ENCODE measurements at places on chromosomes 1 and 21.

DNA sequence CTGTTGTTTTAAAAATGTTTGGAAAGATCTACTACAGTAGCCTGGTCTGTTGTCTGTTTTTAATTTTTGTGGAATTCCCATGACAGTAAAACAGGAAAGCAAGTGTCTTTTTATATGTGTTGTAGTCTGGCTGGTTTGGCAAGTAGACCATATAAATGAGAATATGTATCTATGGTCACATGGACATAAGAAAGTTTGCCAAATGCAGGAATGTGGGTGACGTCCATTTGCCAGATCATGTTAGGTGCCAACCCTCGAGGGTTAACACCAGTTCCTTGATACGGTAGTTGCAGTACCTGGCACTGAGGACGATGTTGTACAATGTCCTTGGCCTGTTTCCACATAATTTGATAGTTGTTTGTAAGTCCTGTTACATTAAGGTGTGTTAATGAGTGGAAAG, 6.2 kb downstream of the DAP3 start:
- no peak for DNase-seq

DNA sequence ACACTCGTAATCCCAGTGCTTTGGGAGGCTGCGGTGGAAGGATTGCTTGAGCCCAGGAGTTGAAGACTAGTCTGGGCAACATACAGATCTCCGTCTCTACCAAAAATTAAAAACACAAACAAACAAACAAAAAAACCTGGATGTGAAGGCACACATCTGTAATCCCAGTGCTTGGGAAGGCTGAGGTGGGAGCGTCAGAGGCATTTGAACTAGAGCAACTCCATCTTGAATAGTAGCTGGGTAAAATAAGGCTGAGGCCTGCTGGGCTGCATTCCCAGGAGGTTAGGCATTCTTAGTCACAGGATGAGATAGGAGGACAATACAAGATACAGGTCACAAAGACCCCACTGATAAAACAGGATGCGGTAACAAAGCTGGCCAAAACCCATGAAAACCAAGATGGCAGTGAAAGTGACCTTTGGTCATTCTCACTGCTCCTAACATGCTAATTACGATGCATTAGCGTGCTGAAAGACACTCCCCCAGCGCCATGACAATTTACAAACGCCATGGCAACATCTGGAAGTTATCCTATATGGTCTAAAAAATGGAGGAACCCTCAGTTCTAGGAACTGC, 33.2 kb upstream of the RD3 start:
- no peak for DNase-seq

DNA sequence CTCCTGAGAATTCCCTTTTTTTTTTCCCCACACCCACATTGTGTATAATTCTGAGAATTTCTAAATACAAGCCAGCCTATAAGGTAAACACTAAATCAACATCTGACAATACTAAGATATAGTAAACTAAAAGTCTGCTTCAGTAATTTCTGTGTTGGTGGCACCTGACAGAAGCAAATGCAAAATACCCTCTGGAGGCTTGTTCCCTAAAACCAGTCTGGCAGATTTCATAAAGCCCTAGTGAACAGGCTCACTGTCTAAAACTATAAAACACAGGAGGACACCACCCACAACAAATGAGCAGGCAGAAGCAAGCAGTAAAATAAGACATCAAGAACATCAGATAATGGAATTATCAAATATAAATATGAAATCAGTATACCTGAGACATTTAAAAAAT, 11.5 kb downstream of the TRIM33 start:
- DNase-seq = no peak

DNA sequence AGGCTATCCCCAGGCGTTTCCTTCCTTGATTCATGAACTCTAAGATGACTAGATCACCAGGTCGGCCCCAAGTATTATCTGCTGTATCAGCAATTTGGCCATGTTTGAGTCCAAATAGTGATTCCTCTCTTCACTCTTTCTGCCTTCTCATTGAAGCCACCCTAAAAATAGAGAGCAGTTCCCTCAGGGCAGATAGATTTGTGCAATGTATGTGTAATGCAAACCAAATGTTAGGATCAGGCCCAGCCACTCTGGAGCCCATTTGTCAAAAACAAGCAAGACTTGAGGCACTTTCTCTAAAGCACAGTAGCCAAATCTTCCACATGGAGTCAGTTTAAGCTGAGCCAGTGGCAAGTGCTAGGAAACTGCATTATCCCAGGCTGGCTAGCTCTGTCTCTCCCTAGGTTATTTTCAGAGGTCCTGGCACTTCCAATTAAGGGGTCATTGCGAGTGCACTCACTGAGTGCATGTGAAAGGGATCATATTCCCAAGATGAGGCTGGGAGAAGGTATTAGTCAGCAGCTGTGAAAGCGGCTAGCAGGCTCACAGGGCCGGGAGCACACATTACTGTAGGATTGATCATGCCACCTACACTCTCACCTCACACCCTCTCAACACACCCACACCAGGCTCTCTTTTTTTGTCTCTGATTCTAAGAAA, 97.9 kb upstream of the RAB3GAP2 start:
- no peak for DNase-seq

GRCh38 chr1:199067483-199067882, 428.6 kb downstream of the PTPRC start:
- no peak for DNase-seq

DNA sequence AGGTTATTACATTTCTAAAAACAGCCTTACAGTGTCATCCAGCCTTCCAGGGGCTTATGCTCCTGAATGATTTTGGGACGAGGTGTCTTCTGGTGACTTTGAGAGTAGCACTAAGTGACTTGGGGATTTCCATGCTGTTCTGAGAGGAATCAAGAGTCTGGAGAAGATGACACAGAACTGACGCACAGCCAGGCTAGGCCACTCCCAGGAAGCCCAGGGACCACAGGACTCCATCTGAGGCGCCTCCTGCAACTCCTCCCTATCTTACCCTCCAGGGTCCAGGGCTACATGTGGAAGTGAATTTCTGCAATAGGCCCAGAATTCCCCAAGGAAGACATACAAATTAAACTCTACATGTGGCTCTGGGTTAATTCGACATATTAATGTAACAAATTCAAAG, 92.5 kb downstream of the SLC25A24 start:
- DNase-seq = peak; percentile 24

DNA sequence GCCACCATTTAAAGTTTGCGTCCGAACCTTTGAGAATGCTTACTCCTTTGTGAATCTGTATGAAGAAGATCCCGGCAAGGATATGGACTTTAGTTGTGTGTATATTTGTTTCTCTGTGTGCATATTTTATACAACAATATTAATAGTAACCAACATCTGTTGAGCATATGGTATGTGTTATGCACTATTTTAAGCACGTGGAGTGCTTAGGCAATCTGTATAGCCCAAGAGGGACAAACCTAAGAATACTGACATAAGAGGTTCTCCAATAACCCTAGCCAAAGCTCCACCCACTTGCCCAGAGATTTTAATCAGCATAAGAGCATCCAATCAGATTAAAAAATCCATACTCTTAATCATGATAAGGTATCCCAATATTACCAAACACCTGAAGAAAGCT, 92.7 kb downstream of the MAB21L3 start:
- no peak for DNase-seq

GRCh38 chr21:36768496-36768895, 69.6 kb downstream of the SIM2 start:
- DNase-seq = no peak

GRCh38 chr1:75870951-75871350, 61.3 kb downstream of the ASB17 start:
- DNase-seq = no peak

- no peak for DNase-seq
Measured at GRCh38 chr1:99659755-99660210, 13.9 kb downstream of the PALMD start.

GRCh38 chr1:248821641-248822040, 4.1 kb downstream of the SH3BP5L start:
- no peak for DNase-seq

GRCh38 chr1:104780470-104781078, 1030.9 kb downstream of the AMY1C start:
- DNase-seq = no peak

GRCh38 chr1:25615563-25616094, 962 bp upstream of the MAN1C1 start:
- DNase-seq = no peak

DNA sequence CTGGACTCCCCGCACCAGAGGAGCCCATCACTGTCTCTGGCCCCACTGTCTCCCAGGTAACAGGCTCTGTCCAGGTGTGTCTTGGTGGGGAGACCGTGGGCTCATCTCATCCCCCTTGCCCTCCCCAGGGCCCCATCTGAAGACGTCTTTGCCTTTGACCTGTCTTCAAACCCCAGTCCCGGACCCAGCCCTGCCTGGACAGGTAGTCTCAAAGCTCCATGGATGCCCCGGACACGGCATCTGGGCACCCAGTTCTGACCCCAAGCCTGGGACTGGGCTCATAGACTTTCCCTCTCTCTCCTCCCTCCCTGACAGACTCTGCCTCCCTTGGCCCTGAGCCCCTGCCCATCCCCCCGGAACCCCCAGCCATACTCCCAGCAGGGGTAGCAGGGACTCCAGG, 6.3 kb upstream of the CATSPER4 start:
- no peak for DNase-seq

- no peak for DNase-seq
Measured at GRCh38 chr1:21570885-21571284, 61.7 kb downstream of the ALPL start.

GRCh38 chr1:198598796-198599321, 40.0 kb upstream of the PTPRC start:
- no peak for DNase-seq

GRCh38 chr1:201436393-201436792, 14.9 kb upstream of the TNNI1 start:
- DNase-seq = no peak

GRCh38 chr1:58442114-58442513, 104.4 kb downstream of the OMA1 start:
- DNase-seq = no peak

DNA sequence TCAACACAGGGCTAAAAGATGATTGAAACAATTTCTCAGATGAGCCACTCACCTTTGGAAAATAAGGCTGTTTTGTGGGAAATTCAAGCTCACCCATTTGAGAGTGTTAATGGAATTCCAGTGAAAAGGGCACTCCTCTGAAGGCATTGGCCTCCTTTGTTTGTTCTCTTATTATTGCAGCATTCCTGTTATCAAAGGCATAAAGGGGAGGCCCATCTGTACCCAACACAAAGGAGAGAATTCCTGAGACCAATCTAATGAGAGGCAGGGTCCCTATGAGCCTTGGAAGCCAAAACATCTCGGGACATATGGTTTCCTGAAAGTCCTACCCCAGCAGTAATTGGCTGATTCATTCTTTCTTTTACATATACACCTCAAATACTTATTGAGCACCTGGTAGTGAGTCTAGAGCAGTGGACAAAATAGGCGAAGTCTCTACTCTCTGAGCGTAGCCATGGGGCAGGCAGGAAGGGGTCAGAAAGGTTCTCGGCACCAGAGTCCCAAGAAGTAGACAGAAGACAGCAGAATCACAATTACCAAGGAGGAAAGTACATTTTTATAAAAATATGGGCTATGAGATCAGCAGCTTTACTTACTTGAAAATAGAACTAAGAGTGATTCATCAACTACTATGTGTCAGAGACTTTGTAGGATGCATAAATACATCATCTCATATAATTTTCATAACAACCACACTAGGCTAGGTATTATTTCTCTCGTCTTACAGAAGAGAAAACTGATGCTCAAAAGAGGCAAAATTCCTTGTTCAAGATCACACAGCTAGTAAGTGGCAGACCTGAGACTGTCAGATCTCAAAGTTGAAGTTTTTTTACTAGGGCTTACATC, 218.7 kb downstream of the DAB1 start:
- DNase-seq = no peak

GRCh38 chr1:118201524-118201923, 16.5 kb upstream of the SPAG17 start:
- no peak for DNase-seq

GRCh38 chr1:229137271-229137670, 133.6 kb upstream of the RAB4A start:
- no peak for DNase-seq

- DNase-seq = no peak
Measured at GRCh38 chr1:2318314-2319278, 72.8 kb downstream of the MORN1 start.

DNA sequence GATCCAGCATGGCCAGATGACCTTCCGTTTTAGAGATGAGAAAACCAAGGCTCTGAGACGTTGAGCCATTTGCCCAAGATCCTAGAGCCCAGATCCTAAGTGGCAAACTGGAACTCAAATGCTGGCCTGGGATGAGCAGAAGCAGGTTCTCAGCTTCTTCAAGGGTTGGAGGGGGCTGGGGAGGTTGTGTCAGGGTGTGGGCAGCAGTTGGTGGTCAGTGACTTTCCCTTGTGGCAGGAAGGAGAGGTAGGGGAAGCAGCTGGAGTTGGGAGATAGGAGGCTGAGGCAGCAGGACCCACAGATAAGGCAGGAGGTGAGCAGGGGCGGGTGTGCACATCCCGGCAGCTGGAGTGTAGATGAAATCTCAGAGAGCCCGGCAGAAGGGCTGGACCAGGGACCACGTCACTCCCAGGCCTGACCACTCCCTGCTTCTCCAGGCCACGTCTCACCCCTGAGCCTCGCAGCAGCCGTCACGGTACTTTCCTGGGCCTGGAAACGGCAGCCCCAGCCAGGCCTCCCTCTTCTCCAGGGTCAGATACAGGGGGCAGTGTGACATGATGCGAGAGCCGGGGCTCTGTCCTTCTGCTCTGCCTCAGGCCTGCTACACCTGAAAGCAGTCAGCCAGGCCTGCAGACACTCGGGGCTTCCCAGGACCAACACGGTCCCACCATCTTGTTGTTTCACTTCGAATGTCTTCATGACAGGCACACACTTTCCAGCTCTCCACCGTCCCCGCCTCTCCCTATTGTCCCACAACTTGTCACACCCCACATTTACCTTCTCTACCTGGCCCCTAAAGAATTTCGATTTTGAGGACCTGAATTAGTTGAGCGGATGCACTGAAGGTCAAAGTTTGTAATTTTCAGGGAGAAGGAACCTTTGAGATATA, 11.5 kb upstream of the LAPTM5 start:
- DNase-seq = no peak

DNA sequence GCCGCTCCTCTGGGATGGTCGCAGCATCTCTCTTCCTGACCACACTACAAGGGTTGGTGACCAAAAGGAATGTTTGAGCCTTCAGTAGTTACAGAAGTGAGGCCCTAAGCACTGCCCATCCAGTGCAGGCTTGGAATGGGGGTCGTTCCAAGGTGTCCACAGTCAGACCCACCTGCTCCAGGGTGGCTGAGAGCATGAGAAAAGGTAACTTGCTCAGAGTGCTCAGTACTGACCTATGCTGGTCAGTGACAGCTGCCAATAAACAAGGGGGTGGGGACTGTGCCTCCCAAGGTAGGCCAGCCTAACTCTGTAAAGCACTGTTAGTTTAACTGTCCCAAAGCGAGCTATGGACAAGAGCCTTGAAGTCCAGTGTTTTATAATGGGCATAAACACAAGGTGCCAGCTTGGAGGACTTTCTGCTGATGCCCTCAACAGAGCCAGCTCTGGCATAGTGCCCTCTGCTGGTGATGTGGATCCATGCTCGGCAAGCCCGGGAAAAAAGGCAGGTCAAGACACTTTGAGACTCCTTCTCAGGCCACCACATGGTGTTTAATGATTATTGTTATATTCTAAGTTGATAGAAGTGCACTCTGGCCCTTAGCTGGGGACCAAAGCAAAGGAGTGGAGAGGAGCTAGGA, 78.1 kb upstream of the DNAH14 start:
- peak; percentile 22 for DNase-seq

GRCh38 chr1:196545222-196545621, 63.0 kb downstream of the KCNT2 start:
- DNase-seq = no peak
